Effector memory CD8-positive, alpha-beta T cell (primary cell): ENCODE measurements at places on chromosomes 6 and 20.

GRCh38 chr6:144644776-144645175, 359.6 kb downstream of the UTRN start:
- DNase-seq, result no peak

GRCh38 chr6:29739136-29739881, 16.1 kb downstream of the HLA-F start:
- DNase-seq, result no peak

DNA sequence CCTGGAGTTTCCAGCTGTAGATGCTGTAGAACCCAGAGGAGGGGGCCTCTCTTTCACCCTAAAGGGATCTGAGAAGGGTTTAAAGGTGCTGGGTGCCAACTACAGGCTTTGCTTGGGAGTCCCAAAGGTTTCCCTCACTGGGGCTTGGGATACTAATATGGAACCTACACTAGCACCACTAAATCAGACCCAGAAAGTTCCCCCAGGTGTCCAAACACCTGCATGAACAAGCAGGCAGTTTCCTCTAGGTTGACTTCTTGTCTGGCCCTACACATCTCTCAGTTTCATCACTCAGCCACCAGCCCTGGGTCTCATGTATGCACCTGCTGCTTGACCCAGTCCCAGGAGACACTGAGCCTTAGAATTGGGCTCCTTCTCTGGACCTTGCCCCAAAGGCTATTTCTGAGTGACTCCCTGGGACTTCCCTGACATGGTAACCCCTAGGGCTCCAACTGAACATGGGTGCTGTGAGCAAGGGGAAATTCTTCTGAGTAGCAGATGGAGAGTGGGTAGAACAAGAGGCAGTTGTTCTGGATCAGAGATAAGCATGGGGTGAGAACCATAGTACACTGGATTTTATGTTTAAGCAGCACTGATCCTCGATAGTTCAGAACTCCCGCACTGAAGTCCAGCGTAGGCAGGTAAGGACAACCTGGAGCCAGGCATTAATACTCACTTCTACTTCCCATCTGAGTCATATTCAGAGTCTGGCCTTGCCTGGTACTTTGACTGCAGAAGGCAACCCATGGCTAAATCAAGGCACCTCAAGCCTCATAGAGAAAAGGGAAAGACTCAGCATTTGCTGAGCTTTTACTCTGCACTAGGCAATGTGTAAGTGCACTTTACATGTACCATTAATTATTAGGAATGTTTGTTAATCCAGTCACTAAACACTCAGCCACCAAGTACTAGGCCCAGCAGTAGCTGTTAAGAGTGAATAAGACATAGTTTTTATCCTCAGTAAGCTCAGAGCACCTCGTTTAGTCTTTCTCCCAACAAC, 16.8 kb downstream of the BCL2L1 start:
- no peak for DNase-seq

DNA sequence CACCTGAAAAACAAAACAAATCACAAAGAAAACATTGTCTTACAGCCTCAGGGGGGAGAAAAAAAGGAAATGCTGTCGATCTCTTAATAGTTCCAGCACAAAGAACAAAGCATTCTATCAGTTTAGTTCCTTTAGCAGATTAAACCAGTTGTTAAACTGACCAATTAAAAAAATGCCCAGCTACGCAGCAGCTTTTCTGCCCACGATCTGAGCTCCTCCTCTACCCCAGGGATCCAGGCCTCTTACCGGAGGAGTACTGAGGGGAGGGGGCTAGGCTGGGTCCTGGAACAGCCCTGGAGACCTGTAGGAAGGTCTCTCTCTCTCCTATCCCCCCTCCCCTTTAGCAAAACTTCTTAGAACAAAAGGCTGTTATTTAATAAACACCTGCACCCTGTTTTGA, 13.4 kb downstream of the PTK7 start:
- DNase-seq, result no peak

- DNase-seq, result peak; percentile 35
Observed at GRCh38 chr6:125791151-125791819, 525 bp downstream of the NCOA7 start.

DNA sequence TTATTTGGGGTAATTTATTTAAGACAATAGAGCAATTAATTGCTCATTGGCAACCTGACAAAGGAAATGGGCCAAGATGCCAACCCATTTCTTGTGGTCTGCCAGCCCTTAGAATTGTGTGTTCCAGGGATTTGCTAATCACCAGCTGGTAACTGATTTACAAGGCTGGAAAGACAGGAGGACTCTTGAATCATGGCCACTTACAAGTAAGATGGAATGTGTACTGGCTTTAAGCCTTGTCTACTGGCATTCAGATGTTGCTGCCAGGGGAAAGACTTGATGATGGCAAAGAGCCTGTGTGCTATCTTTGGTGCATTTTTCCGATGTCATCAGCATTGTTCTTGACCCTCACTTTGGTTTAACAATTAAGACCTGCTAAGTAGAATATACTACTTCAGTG, 91.0 kb downstream of the BCKDHB start:
- DNase-seq, result no peak

DNA sequence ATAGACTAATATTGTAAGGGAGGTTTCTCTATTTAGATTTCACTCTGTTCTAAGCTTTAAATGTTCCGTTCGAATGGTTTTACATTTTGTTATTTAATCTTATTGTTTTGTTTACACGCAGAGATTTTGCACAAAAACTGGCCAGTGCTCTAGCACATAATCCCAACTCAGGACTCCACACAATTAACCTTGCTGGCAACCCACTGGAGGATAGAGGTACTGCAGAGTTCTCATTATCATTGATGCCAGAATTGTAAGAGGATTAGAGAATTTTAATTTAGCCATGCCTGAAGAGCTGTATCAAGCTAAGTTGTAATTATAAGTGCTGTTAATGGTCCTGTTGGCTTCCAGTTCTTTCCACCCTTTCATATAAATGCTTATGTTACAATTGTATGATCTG, 179.7 kb upstream of the SCGN start:
- no peak for DNase-seq

- no peak for DNase-seq
Observed at GRCh38 chr6:135703621-135704020, 147.9 kb upstream of the PDE7B start.
